Fibroblast of the aortic adventitia (primary cell): ENCODE measurements at places on chromosomes 7 and 10.

- DNase-seq = no peak
These were observed 737.5 kb downstream of the PCDH15 start for GRCh38 chr10:54063514-54063913.

GRCh38 chr10:77077316-77077945 is 560.2 kb downstream of the KCNMA1 start:
- DNase-seq = no peak

DNA sequence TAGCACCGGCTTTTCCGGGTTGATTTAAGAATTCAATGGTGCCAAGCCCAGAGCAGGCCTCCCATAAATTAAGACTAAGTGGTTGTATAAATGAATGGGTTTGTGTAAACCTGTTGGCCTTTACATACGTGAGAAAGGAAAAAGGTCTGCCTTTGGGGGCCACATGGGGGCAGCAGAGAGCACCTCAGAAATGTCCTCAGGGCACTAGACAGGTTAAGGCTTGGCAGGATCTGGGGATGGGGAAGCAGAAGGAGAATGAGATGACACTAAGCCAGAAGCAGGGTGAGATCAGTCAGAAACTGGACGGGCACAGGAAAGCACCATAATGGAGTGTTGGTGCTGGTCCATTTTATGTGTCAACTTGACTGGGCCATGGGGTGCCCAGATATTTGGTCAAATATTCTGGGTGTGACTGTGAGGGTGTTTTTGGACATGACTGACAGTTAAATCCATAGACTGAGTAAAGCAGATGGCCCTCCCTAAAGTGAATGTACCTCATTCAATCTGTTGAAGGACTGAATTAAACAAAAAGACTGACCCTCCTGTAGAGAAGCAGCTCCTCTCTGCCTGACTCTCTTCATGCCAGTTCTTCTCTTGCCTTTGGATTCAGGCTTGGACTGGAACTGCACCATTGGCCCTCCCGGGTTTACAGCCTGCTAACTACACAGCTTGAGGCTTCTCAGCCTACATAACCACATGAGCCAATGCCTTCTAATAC is 58.9 kb downstream of the FRMPD2 start:
- DNase-seq = peak; percentile 35

DNA sequence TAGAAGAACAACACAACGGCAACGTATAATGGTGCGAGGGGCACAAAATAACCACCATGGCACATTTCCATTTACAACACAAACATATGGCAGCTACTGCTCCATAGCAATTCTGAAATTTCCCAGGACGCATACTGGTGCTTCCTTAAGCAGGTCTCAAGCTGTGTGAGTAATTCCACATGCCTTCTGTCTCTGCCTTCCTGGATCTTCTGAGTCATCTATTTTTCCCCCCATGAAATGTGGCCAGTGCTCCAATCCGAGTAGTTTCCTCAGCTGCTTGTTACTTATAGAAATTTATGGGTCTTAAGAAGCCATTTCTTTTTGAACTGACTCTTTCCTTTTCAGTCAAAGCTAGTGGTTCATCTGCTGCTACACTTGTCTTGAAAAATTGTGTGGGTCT is 256.6 kb upstream of the KLF6 start:
- DNase-seq = no peak

GRCh38 chr7:101915000-101915399 is 97.6 kb downstream of the CUX1 start:
- no peak for DNase-seq

GRCh38 chr10:96360766-96361165 is 2.0 kb upstream of the OPALIN start:
- DNase-seq = no peak

DNA sequence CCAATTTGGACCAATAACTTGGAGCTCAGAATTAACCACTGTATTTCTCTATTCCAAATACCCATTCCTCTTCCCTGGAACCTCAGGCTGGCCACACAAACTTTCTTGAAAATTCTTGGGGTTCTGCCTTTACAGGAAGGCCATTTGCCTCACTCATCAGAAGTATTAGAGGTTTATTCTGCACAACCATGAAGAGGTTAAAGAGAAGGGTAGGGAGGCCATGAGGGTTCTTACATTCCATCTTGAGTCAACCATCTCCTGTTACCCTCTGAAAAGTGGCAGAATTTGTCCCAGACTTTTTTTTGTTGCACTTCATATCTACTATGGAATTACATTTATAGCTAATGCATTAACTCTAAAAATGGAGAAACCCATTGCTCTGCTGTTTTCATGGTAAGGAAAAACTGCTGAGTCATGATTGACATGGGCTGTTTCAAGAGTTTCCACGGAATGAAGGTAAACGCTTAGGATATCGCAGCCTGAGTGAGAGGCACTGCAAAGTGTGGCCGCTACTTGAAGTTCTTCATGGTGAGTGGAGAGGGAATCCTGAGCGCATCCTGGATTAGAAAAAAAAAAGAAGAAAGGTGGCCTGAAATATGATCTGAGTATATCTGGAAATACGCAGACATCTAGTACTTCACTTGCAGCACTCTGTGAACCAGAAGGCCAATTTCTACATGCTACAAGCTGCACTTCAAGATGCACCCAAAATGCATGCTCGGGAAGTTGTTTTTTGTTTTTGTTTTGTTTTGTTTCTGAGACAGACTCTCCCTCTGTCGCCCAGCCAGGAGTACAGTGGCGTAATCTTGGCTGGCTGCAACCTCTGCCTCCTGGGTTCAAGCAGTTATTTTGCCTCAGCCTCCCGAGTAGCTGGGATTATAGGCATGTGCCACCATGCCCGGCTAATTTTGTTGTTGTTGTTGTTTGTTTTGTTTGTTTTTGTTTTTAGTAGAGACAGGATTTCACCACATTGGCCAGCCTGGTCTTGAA is 83.7 kb downstream of the KIAA1217 start:
- no peak for DNase-seq

DNA sequence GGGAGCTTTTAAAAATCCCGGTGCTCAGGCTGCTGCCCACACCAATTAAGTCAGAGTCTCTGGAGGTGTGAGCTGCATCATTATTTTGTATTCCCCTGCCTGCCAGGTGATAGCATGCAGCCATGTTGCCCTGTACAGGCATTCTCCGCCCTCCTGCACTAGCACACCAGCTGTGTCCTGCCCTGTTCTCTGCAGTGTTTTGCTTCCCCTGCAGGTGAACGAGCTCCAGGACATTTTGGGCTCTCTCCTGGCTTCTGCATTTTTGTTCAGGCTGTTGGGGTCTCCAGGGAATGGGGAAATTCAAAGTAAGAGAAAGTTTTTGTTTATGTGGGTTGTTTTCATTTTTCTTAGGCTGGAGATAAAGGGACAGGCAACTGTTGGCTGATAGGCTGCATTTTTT is 271.0 kb upstream of the COBL start:
- no peak for DNase-seq

GRCh38 chr7:69095649-69096048 is 502.6 kb upstream of the AUTS2 start:
- DNase-seq = no peak

DNA sequence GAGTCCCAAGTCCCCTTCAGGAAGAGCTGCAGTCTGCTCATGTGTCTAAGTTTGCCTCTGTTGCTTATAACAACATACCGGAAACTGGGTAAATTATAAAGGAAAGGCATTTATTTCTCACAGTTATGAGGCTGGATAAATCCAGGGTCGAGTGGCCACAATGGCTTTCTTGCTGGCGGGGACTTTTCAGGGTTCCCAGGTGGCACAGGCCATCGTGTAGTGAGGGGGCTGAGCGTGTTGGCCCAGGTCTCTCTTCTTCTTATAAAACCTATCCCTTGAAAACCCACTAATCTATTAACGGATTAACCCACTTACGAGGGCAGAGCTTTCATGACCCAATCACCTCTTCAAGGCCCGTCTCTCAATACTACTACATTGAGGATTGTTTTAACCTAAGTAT is 8.7 kb downstream of the VIPR2 start:
- no peak for DNase-seq

DNA sequence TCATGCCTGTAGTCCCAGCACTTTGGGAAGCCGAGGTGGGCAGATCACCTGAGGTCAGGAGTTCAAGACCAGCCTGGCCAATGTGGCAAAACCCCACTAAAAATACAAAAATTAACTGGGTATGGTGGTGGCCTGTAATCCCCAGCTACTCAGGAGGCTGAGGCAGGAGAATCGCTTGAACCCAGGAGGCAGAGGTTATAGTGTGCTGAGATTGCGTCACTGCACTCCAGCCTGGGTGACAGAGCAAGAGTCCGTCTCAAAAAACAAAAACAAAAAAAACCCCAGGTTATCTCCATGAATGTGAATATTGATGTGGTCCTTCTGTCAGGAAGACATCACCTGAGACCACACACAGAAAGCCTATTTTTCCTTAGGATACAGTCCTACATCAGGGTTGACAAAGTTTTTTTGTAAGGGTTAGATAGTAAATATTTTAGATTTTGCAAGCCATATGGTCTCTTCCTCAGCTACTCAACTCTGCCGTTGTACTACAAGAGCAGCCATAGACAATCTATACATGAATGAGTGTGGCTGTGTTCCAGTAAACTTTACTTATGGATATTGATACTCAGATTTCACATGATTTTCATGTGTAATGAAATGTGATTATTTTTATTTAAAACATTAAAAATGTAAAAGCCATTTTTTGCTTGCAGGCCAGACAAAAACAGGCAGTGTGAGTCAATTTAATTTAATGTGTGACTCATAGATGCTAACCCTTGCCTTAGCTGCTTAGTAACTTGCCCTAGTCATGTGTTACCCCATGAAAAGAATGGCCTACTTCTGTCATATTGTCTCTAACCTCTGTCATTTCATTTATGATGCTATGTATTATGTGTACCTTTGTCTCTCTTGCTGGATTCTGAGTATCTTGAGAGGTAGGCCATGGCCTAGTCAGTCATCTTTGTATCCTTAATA is 78.1 kb downstream of the TPST1 start:
- DNase-seq = peak; percentile 77

DNA sequence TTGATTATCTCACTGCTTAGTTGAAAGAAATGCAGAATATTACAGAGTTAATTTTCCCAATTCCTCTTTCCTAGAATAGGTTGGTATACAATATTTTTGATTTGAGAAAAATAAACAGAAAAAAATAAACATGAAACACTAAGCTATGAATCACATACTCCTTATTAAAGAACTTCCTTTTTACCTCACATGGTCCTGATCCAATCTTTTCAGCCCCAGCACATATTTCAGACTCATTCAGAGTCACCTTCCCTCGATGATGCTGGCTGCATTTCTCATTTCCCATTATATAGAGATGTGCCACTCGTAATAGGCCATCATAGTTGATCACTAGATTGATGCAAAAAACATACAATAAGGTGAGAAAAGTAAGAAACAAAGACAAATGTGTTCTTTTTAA is 64.6 kb downstream of the HGF start:
- DNase-seq = no peak

DNA sequence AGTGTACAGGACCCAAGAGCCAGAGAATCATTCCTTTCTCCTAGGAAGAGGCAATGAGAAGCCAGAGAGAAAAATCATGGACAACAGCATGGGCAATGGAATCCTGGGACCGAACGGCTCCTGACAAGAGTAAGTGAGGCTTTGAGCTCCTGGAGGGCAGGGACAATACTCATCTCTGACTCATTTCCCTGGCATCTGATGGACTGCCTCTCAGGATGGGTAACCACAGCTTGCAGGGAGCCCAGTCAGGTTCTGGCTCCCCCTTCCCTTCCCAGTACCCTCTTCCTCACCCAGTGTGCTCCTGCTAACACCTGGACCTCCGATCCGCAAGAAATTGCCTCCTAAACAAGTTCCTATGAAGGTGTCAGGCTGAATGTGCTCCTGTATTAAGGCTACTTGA is 51.2 kb upstream of the SORCS3 start:
- DNase-seq = no peak

GRCh38 chr7:71548746-71549145 is 416.8 kb downstream of the GALNT17 start:
- no peak for DNase-seq

GRCh38 chr7:45027774-45028114 is 27.7 kb downstream of the CCM2 start:
- DNase-seq = no peak

DNA sequence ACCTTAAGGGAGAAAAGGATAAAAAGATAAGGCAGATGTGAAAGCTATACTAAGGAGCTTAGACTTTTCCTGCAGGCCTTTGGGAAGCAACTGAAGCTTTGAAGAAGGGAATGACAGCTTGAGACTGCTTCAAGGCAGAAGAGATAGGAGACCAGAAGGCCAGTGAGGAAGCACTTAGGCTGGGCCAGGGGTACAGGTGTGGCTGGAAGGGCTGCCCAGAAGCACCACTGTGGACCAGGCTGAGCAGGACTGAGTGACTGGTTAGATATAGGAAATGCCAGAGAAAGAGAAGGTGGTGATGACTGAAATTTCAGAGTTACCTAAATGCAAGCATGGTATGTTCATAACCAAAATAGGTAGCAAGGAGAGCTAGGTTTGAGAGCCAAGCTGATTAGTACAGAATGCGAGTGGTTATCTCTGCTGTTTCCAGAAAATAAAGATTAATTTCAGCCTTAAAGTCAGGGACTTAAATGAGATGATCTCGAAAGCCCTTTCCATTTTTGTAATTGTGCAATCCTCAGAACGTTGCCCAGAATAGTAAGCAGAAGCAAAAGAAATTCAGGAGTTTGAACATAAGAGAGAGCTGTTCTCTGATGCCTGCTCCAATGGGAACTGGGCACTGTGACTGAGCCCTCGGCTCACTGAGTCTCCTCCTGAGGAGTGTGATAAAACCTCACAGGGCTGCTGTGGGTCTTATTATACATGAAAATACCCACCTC is 54.9 kb downstream of the MET start:
- peak; percentile 65 for DNase-seq

- DNase-seq = peak; percentile 57
These were observed 116.6 kb upstream of the CDK1 start for GRCh38 chr10:60661637-60662036.

GRCh38 chr10:72333112-72334015 is 21.4 kb downstream of the DNAJB12 start:
- DNase-seq = no peak

DNA sequence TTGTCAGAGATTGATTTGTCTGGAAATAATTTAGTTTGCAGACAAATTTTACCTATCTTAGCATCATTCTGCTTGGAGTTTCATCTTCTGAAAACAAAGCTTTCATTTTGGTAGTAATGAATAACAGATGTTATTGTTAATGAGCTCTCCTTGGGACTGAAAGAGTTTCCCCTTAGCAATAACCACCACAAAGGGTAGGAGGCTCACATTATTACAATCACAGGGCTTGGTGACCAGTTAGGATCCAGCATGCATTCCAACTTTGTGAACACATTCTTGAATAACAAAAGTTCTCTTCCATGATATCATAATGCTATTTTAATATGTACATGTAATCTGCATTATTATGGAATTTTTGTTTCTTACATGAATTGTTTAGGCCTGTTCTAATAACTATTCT is 148.8 kb upstream of the VWC2 start:
- no peak for DNase-seq

GRCh38 chr7:140390034-140390433 is 8.3 kb downstream of the SLC37A3 start:
- DNase-seq = no peak

GRCh38 chr7:47080816-47081215 is 501.1 kb downstream of the TNS3 start:
- DNase-seq = no peak

- no peak for DNase-seq
These were observed 239.7 kb upstream of the LRGUK start for GRCh38 chr7:133887459-133887858.

- no peak for DNase-seq
These were observed 7.5 kb downstream of the MTG1 start for GRCh38 chr10:133401500-133401899.

- DNase-seq = peak; percentile 81
These were observed 4.6 kb upstream of the FAM170B start for GRCh38 chr10:49138361-49138891.

- DNase-seq = no peak
These were observed 20.3 kb upstream of the GNA12 start for GRCh38 chr7:2864204-2864985.

GRCh38 chr7:73328696-73329095 is 735 bp downstream of the FKBP6 start:
- DNase-seq = no peak
